ENCODE measurements at places on chromosomes 5 and 9.
A peak's percentile ranks its signal among the peaks of the same experiment; 100 is the strongest.

- no peak for DNase-seq
Observed at GRCh38 chr5:96626956-96627355, 35.2 kb upstream of the CAST start.

- no peak for DNase-seq
Observed at GRCh38 chr5:160757194-160757593, 94.8 kb downstream of the ATP10B start.

DNA sequence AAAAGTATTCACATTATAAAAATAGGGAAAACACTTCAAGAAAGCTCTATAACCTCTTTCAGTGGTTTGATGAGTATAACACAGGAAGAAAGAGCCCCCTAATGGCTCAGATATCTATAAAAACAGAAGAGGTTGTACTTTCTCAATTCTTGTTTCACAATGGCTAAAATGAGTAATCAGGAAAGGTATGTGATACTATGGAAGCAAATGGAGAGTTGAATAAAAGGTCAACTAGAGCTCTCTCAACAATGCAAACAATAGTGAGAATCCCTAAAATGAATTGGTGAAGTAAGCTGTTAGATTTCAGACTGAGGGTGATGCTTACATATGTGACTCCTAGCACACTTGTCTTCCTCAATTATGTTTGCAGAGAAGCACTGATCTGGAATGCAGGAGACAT is 584.6 kb upstream of the CDH18 start:
- no peak for DNase-seq

- DNase-seq, result peak; percentile 88
Observed at GRCh38 chr9:129482521-129483414, 138.1 kb downstream of the C9orf50 start.

DNA sequence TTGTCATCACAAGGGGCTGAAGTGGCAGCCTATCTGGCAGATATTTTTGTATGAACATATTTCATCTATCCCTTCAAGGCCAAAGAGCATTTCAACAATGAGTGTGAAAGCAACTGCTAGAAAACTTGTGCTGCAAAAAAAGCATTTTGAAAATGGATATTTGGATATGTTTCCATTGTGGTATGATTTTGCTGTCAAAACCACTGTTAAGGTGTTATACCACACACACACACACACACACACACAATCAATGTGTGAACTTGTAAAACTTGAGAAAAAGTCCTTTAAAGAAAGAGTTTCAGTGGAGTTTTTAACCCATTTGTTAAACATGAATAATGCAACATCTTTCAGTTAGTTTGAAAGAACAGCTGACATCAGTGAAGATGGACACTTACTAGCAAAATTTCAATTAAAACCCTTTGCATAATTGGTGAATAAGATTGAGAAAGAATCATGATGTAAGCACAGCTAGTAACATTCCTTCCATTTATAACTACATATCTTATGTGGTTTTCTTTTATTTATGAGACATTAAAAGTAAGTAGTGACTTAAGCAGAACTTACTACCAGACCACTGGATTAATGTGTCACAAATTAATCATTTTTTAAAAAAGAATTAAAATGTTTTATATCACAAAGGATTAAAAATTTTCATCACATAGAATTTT is 182.6 kb upstream of the GNA14 start:
- no peak for DNase-seq

DNA sequence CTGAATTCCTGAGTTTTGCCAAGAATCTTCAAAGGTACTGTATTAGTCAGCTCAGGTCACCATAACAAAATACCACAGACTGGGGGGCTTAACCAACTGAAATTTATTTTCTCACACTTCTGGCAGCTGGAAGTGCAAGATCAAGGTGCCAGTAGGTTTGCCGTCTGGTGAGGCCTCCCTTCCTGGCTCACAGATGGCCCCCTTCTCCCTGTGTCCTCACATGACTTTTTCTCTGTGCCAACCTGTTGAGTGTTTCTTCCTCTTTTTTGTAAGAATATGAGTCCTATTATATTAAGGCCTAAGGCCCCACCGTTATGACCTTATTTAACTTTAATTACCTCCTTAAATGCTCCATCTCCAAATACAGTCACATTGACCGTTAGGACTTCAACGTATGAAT is 156.1 kb upstream of the KIF2A start:
- no peak for DNase-seq

- DNase-seq, result no peak
Observed at GRCh38 chr5:88144219-88145001, 124.2 kb downstream of the TMEM161B start.

GRCh38 chr5:132266031-132266835 is 8.7 kb downstream of the PDLIM4 start:
- no peak for DNase-seq

DNA sequence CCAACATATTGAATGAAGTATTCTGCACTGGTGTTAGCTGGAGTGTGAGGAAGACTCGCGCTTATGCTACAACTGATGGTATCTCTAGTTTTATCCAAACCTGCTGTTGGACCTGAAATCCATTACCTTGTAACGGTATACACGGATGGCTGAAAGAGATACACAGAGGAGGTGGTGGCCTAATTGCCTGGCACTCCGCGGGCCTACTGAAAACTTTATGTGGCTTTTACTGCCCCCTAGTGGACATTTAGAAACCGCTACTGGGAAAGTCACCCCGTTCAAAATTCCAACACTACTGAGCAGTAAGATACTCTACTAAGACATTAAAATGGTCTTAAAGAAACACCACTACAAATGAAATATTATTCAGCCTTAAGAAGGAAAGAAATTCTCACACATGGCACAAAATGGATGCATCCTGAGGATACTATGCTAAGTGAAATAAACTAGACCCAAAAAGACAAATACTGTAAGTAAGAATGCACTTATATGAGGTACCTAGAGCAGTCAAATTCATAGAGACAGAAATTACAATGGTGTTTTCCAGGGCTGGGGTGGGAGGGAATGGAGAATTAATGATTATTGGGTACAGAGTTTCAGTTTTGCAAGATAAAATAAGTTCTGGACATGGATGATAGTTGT is 100.4 kb downstream of the TTLL11 start:
- DNase-seq, result peak; percentile 77

DNA sequence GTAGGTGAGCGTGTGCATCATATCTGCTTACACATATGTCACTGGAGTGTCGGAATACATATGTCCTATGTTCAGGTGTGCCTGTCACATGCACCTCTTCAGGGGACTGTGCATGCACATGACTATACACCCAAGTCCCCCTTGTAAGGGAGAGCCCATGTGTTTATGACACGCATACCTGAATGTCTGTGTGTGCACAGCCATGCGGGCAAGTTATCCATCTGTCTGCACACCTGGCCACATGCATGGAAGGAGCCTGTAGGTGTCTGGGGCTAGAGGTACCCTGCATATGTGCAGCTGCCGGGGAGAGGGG is 622 bp upstream of the RGS14 start:
- no peak for DNase-seq

- no peak for DNase-seq
Observed at GRCh38 chr9:114487607-114488300, 17.5 kb downstream of the WHRN start.

- no peak for DNase-seq
Observed at GRCh38 chr5:13664377-13664776, 280.1 kb downstream of the DNAH5 start.

DNA sequence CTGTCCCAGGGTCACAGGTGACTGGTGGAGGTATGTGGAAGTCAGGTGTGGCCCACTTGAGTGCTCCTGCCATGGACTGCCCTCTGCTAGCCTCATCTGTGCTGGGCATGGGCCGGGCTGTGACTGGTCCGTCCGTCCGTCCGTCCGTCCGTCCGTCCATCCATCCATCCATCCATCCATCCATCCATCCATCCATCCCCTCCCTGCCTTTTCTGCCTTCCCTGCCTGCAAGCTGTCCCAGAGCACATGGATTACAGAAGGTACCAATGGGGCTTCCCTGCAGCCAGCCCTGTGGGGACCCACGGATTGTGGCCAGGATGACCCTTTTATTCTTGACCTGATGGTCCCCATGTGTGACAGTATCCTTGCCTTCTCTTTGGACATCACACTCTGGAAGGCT is 92.5 kb downstream of the MACROH2A1 start:
- no peak for DNase-seq

DNA sequence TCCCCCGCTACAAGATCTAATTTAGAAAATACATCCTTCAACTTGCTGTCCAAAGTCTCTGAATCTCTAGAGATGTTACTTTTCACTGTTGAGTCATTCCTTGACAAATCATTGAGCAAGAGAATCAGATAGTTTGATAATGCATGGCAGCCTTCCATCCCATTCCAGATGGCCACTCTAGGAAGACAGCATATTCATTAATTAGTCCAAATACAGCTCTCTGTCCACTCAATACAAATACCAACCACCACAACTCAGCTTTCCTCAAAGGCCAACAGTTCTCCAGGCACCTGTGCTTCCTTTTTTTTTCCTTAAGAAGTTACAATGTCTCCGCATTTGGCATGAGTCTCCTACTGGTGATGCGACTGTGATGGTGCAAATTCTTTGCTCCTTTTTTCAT is 72.3 kb downstream of the DROSHA start:
- DNase-seq, result no peak

- no peak for DNase-seq
Observed at GRCh38 chr9:107888773-107889227, 399.2 kb upstream of the KLF4 start.

DNA sequence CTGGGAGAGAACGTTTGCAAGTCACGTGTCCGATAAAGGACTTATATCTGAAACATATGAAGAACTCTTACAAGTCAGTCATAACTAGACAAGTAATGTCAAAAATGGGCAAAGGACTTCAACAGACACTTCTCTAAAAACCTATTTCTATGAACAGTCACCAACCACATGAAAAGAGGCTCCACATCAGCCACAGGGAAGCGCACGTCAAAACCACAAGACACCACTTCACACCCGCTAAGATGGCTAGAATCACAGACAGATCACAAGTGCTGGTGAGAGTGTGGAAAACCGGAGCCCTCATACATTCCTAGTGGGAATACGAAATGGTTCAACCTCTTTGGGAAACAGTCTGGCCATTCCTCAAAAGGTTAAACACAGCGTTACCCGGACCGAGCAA is 11.5 kb upstream of the CARD9 start:
- DNase-seq, result no peak

- no peak for DNase-seq
Observed at GRCh38 chr5:78133423-78133822, 161.1 kb downstream of the AP3B1 start.

DNA sequence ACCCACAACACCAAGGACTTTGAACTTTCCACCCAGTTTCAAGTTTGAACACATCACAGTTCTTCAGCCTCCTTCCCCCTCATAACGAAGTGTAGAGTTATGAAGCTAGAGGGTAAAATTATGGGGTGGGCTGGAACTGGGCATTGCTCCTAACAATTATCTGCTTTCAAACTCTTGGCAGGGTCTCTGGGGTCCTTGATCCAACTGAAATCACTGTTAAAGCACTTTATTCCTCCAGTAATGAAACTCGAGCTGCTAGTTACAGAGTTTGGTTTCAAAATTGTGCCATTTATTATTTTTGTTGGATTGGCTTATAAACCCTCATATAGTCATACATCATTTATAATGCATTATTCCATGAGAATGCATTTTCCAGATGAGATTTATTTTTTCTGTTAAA is 158.5 kb downstream of the RGS3 start:
- no peak for DNase-seq

GRCh38 chr9:137367506-137368430 is 55.2 kb downstream of the EXD3 start:
- no peak for DNase-seq

DNA sequence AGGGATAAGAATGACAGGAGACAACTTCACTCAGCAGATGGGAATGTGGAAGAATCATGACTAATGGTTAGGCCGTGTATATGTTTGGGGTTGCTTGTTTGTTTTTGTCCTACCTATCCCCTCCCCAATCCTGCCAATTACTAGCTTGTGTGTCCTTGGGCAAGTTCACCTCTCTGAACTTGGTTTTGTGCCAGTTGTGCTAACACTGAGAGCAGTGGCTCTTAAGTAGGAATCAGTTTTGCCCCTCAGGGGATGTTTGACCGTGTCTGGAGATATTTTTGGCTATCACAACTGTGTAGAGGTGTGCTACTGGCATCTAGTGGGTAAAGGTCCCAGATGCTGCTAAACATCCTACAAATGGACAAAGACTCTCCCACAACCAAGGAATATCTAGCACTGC is 287.0 kb downstream of the DMRT2 start:
- DNase-seq, result no peak

DNA sequence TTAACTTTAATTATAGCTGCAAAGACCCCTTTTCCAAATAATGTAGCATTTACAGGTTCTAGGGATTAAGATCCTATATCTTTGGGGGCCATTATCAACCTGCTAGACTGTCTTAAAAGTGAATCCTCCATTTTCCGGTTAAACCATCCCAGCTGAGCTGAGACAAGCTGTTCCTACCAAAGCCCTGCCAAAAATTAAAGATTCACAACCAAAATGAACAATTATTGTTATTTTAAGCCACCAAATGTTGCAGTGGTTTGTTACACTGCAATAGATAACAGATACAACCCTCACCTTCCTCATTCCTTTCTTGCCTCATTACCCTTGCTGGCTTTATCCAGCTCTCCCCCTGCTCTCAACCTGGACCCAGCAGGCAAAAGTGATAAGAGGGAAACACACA is 343.4 kb downstream of the CDK5RAP2 start:
- no peak for DNase-seq

DNA sequence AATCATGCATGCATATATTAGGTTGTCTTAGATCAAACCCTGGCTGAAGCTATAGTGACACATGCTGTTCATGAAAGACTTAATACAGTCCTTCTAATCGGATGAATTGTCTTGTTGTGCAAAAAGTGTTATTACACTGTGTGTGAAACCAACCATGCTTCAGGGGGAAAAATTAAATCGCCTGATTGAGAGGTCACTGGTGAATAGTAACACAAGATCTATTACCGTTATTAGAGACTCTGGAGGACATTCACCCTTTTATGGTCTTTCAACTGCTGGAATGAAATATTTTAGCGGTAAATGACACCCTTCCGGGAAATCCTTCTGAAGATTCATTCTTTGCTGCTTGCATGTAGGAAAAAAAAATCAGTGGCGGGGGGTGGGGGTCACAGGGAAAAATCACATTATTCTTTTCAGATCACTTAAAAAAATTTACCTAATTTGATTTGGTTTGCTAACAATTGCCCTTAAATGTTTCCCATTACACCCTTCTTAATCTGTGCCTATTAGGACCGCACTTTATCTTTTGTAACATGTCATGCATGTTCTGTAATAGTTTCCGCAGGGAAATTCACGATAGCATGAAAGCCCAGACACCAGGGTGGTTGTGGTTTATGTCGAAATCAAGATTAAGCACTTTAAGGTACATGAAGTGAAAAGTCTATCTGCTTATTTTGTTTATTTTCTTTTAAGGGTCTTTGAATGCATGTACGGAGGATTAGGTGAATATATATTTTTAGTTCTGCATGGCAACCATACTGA is 120.6 kb downstream of the FOCAD start:
- DNase-seq, result no peak

DNA sequence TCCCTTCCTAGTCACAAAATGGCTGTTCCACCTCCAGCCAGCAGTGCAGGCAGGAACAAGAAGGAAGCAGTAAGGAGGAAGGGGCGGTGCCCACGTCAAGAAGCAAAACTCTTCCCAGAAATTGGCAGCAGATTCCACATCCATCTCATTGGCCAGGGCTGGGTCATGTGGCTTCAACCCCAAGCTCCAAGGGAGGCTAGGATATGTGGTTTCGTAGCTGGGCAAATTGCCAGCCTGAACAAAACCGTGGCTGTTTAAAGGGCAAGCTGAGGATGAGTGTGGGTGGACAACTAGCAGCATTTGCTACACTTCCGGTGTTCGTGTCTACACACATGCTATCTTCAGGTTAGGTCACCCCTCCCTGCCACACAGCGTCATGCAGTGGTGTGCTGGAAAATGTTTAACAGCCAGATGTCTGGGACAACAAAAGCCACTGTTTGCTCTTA is 92.1 kb upstream of the MAP1B start:
- DNase-seq, result no peak

- DNase-seq, result no peak
Observed at GRCh38 chr9:6024035-6024554, 8.7 kb upstream of the RANBP6 start.
